ENCODE measurements at places on chromosomes 5 and 9. TPM values are rescaled to one million over a fixed set of nuclear protein-coding genes. Genes with fewer than 3 reads are reported as not detected.

- H3K27ac ChIP-seq: no peak overlapping the region
- H3K36me3 ChIP-seq: no peaks in the 10 kb centered on the region
- H3K4me3 ChIP-seq: no peak overlapping the region
- DNase-seq: no peak
- H3K27me3 ChIP-seq: peaks cover 8% of the 10 kb centered on the region
- H3K4me1 ChIP-seq: no peaks in the 10 kb centered on the region
These were observed 75.9 kb upstream of the SEMA6A start for GRCh38 chr5:116650544-116650943.

DNA sequence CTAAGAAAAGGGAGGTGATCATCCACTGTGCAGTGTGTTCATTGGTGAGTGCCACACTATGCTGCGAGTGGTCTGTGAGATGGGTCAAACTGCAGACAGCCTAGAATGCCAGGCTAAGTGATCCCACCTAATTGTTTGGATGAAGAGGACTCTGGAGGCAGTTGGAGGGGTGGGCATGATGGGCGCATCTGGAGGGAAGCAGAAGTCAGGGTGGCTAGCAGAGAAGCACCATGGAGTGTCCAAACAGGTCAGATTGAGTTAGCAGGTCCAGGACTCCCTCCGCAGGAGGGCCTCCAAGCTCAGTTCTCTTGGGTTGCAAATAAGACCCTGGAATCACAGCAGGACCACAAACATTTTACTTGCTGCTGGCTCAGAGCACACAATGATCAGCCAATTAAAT is 19.9 kb upstream of the ANGPTL2 start:
- no peak overlapping the region for H3K4me3 ChIP-seq
- no peaks in the 10 kb centered on the region for H3K4me1 ChIP-seq
- no peak for DNase-seq
- no peaks in the 10 kb centered on the region for H3K36me3 ChIP-seq

DNA sequence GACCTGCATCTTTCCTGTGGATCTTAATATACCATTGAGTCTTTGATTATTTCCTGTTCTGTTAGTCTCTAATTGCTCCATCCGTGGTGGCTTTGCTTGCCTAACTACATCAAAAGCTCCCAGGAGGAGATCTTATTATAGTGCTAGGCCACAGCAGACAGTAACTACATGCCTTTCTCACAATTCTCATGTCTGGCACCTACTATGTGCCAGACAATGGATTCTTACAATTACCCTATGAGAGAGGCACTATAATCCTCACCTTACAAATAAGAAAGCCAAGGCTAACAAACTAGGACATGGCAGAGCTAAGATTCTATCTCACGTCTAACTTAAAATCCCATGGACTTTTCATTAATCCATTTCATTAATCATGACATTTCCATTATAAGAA is 70.3 kb upstream of the TARS1 start:
- H3K27ac ChIP-seq: no peak overlapping the region
- H3K36me3 ChIP-seq: peaks cover 2% of the 10 kb centered on the region
- H3K4me1 ChIP-seq: peaks cover 5% of the 10 kb centered on the region
- H3K4me3 ChIP-seq: no peak overlapping the region
- DNase-seq: no peak
- no peaks in the 10 kb centered on the region for H3K27me3 ChIP-seq

GRCh38 chr9:94874316-94874715 is 147.8 kb downstream of the AOPEP start:
- peaks cover 28% of the 10 kb centered on the region for H3K4me1 ChIP-seq
- H3K27me3 ChIP-seq: peaks cover 20% of the 10 kb centered on the region

DNA sequence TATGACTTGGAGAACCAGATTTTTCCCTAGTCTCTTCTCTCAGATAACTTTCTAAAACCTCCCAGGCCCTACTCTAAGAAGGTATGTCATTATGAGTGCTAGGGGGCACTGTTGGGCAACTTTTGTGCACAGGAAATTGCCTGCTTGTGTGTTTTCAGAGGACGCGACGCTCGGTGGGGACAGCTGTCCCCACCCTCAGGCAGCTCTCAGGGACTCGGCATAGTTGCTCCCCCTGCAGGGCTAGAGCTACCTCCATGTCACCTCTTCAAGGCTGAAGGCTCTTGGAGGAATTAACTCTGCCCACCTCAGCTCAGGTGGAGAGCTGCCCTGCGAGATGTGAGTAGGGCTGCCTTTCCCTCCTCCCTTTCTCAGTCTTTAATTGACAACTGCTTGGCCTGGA is 10.2 kb upstream of the TIFAB start:
- H3K4me3 ChIP-seq: no peak overlapping the region
- H3K36me3 ChIP-seq: no peaks in the 10 kb centered on the region
- peaks cover 30% of the 10 kb centered on the region for H3K27me3 ChIP-seq
- H3K27ac ChIP-seq: no peak overlapping the region

GRCh38 chr9:136409557-136410455 is 608 bp downstream of the ENTR1 start:
- peak; percentile 50 for DNase-seq
- peaks cover 56% of the 10 kb centered on the region for H3K36me3 ChIP-seq
- no peaks in the 10 kb centered on the region for H3K27me3 ChIP-seq
- peak overlapping the region; percentile 90 for H3K4me3 ChIP-seq
- H3K27ac ChIP-seq: peak overlapping the region; percentile 94
- H3K4me1 ChIP-seq: peaks cover 65% of the 10 kb centered on the region

DNA sequence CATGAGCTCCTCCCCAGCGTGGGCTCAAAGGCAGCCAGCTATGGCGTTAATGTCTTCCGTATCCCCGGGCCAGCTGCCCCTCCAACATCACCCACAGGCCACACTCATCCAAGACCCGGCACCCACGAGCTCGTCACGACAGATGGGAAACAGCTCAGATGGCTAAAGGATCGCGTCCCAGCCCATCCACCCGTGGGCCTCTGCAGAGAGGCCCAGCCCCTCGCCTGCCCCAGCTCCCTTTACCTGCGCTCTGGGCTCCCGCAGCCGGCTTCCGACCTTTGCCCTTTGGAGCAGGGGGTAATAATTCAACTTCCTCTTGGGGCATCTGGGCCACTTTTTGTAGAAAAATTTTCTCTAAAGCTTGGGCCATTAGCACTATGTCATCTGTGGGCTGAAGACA is 16.5 kb downstream of the BRD3 start:
- no peak for DNase-seq
- no peaks in the 10 kb centered on the region for H3K27me3 ChIP-seq

The KIF20A gene
- total RNA-seq: 72.0 TPM

The INSL6 gene
- not detected for total RNA-seq
